ENCODE measurements at places on chromosomes 2 and 18. TPM values are rescaled to one million over a fixed set of nuclear protein-coding genes. Genes with fewer than 3 reads are reported as not detected.
A peak's percentile ranks its signal among the peaks of the same experiment; 100 is the strongest.

UGT1A9 gene
- not detected for total RNA-seq

- peak; percentile 75 for DNase-seq
These were observed 266.9 kb upstream of the DSEL start for GRCh38 chr18:67783196-67783946.

DNA sequence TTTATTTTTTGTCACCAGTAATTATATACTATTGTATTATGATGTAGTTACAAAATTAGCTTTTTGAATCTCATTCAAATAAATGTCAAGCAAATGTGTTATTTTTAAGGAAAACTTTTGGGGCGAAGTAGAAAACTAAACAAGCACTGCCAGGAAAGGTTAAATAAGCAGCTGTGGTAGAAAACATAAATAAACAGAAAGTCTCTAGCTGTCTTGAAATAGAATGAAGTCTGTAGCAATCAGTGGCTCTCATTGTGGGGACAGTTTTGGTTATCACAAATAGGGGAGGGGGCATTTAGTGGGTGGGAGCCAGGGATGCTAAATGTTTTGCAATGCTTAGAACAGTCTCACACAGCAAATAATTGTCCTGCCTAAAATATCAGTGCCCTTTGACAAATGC is 3.4 kb downstream of the INSIG2 start:
- no peak for DNase-seq

DNA sequence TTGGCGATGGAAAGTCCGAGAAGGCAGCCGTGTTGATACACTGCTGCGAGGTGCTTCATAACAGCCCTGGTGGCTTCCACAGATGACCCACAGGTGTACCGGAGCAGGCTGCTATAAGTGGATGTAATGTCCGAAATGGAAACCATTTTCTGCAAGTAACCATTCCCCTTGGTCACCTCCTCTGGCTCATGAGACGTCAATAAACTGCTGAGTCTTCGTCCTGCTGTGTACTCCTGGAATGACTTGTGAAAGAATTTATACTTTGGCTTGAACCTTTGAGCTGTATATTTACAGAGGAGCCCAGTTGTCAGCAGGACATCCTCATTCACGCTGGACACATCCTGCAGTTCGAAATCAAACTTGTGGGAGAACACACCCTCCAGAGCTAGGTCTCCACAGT is 14.4 kb downstream of the NLRC4 start:
- no peak for DNase-seq

All from fibroblast of villous mesenchyme (primary cell).